Activated naive CD8-positive, alpha-beta T cell treated with anti-CD3 and anti-CD28 coated beads, Interleukin-2, amount 10 ng/mL, durations not matched to agents 7 days and 5 days (primary cell): ENCODE measurements at places on chromosomes 7 and 10. TPM values are rescaled to one million over a fixed set of nuclear protein-coding genes. Genes with fewer than 3 reads are reported as not detected.
A peak's percentile ranks its signal among the peaks of the same experiment; 100 is the strongest.

GRCh38 chr7:234708-235553, 42.6 kb downstream of the FAM20C start:
- DNase-seq: no peak
- no peak overlapping the region for H3K4me3 ChIP-seq
- H3K36me3 ChIP-seq: no peaks in the 10 kb centered on the region
- no peak overlapping the region for H3K27ac ChIP-seq
- H3K27me3 ChIP-seq: no peaks in the 10 kb centered on the region
- H3K4me1 ChIP-seq: no peaks in the 10 kb centered on the region

- peaks cover 6% of the 10 kb centered on the region for H3K36me3 ChIP-seq
- H3K4me1 ChIP-seq: peaks cover 61% of the 10 kb centered on the region
- H3K4me3 ChIP-seq: peak overlapping the region; percentile 24
These were observed 63.3 kb downstream of the GSAP start for GRCh38 chr7:77352665-77353406.

- DNase-seq: no peak
- peaks cover 3% of the 10 kb centered on the region for H3K36me3 ChIP-seq
- no peak overlapping the region for H3K4me3 ChIP-seq
- H3K27ac ChIP-seq: no peak overlapping the region
- H3K4me1 ChIP-seq: peaks cover 7% of the 10 kb centered on the region
- H3K27me3 ChIP-seq: no peaks in the 10 kb centered on the region
These were observed 221.8 kb upstream of the KLF6 start for GRCh38 chr10:4006858-4007257.

DNA sequence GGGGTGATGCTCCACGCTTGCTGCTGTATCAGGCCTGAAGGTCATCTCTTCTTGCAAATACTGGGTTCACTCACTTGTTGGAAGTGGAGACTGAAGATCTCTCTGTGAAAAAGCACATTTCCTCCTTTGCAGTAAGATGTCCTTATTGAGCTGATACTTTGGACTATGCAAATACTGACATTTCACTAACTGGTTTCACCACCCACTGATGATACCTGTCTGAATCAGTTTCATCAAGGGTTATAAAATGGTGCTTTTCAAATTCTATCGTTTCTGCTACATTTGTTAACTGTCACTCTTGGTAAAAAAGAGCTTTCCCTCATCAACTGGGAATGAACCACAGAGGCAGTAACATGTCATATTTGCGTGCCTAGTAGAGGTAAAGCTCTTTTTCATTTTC, 35.5 kb downstream of the RAB19 start:
- H3K4me1 ChIP-seq: peaks cover 1% of the 10 kb centered on the region
- H3K36me3 ChIP-seq: no peaks in the 10 kb centered on the region
- no peak overlapping the region for H3K4me3 ChIP-seq
- H3K27me3 ChIP-seq: no peaks in the 10 kb centered on the region

- no peak overlapping the region for H3K4me3 ChIP-seq
- H3K4me1 ChIP-seq: no peaks in the 10 kb centered on the region
- no peak for DNase-seq
- H3K27ac ChIP-seq: no peak overlapping the region
- no peaks in the 10 kb centered on the region for H3K36me3 ChIP-seq
These were observed 43.6 kb downstream of the MKX start for GRCh38 chr10:27701938-27702537.

The PTPRZ1 gene
- not detected for total RNA-seq

DNA sequence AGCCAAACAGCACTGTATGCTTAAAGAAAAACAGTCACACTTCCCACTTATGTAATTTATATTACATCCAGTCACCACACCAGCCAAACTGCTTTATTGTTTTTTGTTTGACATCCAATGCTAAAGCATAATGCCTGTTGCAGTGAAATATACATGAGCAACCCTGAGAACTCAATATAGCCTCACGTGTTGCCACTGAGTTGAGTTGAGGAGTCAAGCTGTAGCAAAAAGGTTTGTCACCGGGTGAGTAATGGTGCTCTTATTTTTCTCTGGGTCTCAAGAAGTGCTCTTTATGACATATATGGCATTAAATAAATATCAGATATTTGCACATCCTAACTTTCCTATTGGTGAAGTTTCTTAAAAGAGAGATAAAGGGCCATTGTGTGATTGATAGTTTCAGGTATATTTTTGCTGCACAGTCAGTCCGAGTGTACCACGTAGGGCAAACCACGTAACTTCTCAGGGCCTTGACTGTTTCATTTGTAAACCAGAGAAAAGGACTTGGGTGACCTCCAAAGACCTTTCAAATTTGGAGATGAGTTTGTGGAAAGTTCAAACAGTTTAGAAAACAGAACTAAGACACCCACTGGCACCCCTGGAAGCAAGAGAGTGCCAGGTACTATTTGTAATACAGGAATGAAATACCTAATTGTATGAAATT, 168.5 kb downstream of the CFTR start:
- H3K36me3 ChIP-seq: no peaks in the 10 kb centered on the region
- H3K4me1 ChIP-seq: no peaks in the 10 kb centered on the region
- H3K27me3 ChIP-seq: no peaks in the 10 kb centered on the region
- H3K4me3 ChIP-seq: no peak overlapping the region
- H3K27ac ChIP-seq: no peak overlapping the region

DNA sequence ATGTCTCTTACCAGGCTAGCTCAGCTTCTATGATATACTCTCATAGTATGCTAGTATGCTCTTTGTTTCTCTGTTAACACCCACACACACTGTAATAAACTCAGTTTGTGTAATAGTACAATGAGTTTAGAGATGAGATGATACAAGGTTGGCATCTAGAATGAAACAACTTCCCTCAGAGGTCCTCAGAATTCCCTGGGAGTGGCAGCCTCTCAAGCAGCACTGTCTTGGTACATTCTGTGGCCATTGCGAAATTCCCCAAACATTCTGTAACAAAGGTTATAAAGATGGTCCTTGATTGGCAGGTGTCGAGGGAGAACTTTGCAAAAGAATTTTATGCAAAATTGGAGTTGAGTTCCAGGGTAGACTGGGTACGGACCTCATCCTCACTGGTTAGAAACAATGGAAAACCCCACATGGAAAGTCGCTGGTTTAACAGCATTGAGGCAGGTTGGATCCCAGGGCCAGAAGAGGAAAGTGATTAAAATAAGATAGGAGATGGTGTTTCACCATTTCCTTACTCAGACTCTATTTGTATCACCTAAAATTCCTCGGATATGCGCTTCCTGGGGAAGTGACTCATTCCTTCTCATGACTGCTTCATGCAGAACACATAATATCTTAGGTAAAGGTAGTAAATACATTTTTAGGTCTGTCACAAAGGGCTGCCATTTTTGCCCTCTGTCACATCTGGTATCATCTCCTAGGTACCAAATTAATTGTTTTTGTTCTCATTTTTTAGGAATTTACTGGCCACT, 657.8 kb downstream of the SORCS1 start:
- H3K27ac ChIP-seq: no peak overlapping the region
- H3K36me3 ChIP-seq: no peaks in the 10 kb centered on the region
- no peaks in the 10 kb centered on the region for H3K27me3 ChIP-seq
- H3K4me1 ChIP-seq: no peaks in the 10 kb centered on the region

The CUBN gene
- total RNA-seq: 3.2 TPM
